ENCODE measurements at places on chromosomes 7 and 10.
A peak's percentile ranks its signal among the peaks of the same experiment; 100 is the strongest.

- DNase-seq, result no peak
These were observed 61.1 kb downstream of the EBLN1 start for GRCh38 chr10:22156750-22157149.

DNA sequence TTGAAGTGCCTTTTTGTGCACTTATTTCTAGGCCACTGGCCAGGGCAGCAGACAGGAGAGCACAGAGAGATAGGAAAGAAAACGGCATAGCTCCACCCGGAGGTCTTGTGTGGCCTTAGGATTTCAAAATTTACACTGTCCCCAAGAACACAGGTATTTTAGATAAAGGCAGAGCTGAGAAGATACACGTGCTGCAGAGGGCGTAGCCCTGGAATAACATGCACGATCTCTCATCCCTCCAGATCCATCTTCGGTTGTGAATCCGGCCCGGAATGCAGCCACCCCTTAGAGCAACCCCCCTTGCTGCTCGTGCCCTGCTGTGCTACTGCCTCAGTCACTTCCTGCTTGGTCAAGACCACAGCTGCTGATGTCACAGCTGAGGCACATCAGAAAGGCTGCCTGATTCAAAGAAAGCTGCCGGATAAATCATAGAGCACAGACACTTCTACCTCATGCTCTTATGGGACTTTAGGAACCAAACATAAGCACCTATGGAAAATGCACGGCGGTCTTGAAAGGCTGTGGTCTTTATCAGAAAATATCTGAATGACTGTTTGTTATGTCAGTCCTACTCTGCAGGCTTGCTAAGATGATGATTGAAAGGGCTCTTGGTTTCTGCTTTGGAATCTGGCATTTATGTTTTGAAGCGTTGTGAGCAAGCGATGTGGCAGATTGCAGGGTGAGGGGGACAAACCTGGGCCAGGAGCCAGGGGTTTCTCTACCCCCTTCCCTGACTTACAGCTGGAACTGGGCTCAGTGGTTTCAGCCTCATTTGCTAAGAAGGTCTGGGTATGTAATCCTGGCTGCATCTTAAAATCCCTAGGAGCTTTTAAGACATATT, 152.0 kb downstream of the SVIL start:
- no peak for DNase-seq

DNA sequence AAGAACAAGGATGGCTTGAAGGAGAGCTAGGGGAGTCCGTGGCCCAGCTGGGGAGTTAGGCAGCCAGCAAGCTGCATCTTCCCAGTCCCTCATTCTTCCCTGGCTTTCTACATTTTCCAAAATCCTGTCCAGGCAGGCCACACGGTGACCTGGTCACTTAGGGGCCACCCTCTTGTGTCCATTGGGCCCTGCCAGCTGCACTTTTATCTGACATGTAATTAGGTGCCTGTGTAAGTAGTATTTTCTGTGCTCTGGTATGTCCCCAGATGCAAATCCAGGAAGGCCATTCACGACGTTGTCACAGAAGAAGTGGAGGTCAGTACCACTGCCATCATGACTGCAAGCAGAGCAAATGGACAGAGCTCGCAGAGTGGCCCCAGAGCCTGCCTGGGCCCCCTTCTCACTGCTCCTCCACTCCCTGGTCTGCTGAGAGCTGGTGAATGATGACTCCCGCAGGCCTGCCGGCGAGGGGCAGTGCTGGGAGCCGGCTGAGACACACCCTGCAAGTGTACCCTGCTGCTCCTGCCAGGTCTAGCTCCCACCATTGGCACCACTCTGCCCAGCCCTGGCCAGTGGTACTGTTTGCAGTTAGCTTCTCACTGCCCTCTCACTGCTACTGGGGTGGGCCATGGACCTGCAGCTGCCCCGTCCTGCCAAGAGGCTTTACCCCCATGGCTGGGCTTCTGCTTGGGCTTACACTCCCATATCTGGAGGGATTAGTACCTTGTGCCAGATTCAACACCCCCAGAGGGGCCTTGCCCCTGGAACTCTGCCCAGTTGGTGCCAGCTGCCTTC, 98.2 kb downstream of the GLRX3 start:
- no peak for DNase-seq

GRCh38 chr7:1588978-1589377, 19.1 kb upstream of the PSMG3 start:
- no peak for DNase-seq

- no peak for DNase-seq
These were observed 147.1 kb downstream of the MPP7 start for GRCh38 chr10:28155726-28156125.

- no peak for DNase-seq
These were observed 261.5 kb downstream of the MALRD1 start for GRCh38 chr10:19310066-19310465.

GRCh38 chr7:146112755-146113154, 3.8 kb upstream of the CNTNAP2 start:
- DNase-seq, result no peak

- DNase-seq, result no peak
These were observed 537.5 kb downstream of the GPAM start for GRCh38 chr10:111646021-111646420.

DNA sequence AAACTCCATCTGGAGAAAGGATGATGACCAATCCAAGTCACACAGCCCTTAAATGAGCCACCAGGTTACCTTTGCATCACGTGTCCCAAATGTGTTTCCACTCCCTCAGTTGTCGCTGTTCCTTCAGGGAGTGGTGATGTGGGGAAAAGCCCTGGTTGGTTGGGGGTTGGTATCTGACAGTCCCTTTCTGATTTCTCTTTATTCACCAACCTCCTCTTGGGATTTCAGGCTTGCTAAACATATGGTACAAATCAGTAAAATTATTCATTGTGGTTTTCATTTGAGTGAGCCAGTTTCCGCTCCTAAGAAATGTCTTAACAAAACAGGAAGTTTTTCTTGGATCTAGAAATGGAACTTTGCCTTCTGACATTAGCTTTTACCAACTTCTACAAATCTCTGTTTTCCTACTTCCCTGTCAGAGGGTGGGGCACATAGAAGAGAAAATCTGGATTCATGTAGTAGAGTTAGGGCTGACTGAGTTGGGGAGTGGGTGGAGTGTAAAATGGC, 40.0 kb upstream of the KMT2E start:
- DNase-seq, result no peak

GRCh38 chr7:155870334-155871180, 58.3 kb upstream of the SHH start:
- DNase-seq, result no peak

- DNase-seq, result no peak
These were observed 23.0 kb downstream of the AMZ1 start for GRCh38 chr7:2710901-2711551.

GRCh38 chr7:75988568-75989499, 5.6 kb downstream of the TMEM120A start:
- DNase-seq, result no peak

GRCh38 chr7:130332259-130333053, 12.2 kb upstream of the CPA5 start:
- DNase-seq, result no peak

- DNase-seq, result no peak
These were observed 6.6 kb upstream of the KLF14 start for GRCh38 chr7:130740606-130741005.

- DNase-seq, result no peak
These were observed 35.1 kb downstream of the SMNDC1 start for GRCh38 chr10:110269374-110270318.

DNA sequence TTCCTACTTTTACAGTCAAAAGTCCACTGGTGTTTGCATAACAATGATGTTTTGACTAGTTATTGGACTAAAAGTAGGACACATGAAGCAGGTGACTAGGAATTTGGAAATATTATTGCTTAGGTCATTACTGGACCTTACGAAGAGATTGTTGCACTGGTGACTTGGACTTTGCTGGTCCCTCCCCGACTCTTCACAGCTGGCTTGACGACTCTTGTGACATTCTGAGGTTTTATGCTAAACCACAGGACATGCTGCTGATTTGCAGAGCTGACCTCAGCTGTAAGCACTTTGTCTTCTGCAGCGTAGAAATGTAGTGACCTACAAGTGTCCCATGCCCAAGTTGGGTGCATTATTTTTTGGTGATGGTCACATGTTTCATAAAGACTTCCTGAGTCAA, 21.9 kb downstream of the PCBD1 start:
- DNase-seq, result no peak

- no peak for DNase-seq
These were observed 31.2 kb downstream of the FOXK1 start for GRCh38 chr7:4713183-4713784.

- DNase-seq, result no peak
These were observed 142.2 kb downstream of the AGMO start for GRCh38 chr7:15419596-15419995.

DNA sequence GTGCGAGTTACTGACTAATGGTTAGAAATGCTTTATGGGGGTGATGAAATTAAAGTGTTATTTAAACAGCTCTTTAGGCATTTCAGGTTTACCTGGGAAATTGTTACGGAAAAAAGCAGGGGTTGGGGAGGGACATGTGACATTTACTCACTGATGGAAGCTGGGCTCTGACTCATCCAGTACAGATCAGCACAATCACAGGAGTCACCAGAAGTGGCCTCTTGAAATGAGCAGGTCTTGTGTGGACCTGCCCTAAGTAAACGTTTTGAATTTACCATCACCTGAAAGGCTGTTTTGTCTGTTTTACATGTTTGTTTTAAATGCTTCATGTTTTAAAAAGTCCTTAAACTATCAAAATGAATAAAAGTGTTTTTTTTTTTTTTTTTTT, 2.3 kb downstream of the GLRX3 start:
- DNase-seq, result no peak

- DNase-seq, result peak; percentile 26
These were observed 691.1 kb downstream of the PHTF2 start for GRCh38 chr7:78489476-78490240.
